ENCODE measurements at places on chromosomes 11 and 22. TPM values are rescaled to one million over a fixed set of nuclear protein-coding genes. Genes with fewer than 3 reads are reported as not detected.

The APLNR gene
- total RNA-seq = not detected

The SERPIND1 gene
- not detected for total RNA-seq

The EHF gene
- not detected for total RNA-seq

The TYR gene
- not detected for total RNA-seq

The TMEM191C gene
- total RNA-seq = 2.7 TPM

The OR5D16 gene
- total RNA-seq = not detected

The BEST1 gene
- 0.11 TPM for total RNA-seq

The TMA7B gene
- not detected for total RNA-seq

The RASSF10 gene
- total RNA-seq = 0.39 TPM

The CNTF gene
- 2.5 TPM for total RNA-seq

The SEZ6L gene
- not detected for total RNA-seq

The PAMR1 gene
- 0.11 TPM for total RNA-seq

The ANO3 gene
- not detected for total RNA-seq

The TP53AIP1 gene
- 0.39 TPM for total RNA-seq

The NPTXR gene
- total RNA-seq = 0.43 TPM

The ELMOD1 gene
- not detected for total RNA-seq

The FJX1 gene
- total RNA-seq = 6.5 TPM

The ARHGEF17 gene
- 47.6 TPM for total RNA-seq

The AMBRA1 gene
- total RNA-seq = 22.4 TPM

The UBE4A gene
- 39.7 TPM for total RNA-seq

The SLC22A9 gene
- not detected for total RNA-seq

Measured in placental epithelial cell (primary cell).